ENCODE measurements at places on chromosomes 13 and 19. TPM values are rescaled to one million over a fixed set of nuclear protein-coding genes. Genes with fewer than 3 reads are reported as not detected.

Gene IGFL2
- total RNA-seq = not detected

- no peaks in the 10 kb centered on the region for H3K4me1 ChIP-seq
- H3K36me3 ChIP-seq = no peaks in the 10 kb centered on the region
- DNase-seq = no peak
- H3K4me3 ChIP-seq = no peak overlapping the region
- H3K27ac ChIP-seq = no peak overlapping the region
- no peaks in the 10 kb centered on the region for H3K27me3 ChIP-seq
Observed at GRCh38 chr13:64697226-64697625, 2532.9 kb downstream of the PCDH9 start.

- no peak for DNase-seq
- no peaks in the 10 kb centered on the region for H3K27me3 ChIP-seq
- H3K4me3 ChIP-seq = no peak overlapping the region
Observed at GRCh38 chr13:84479656-84480055, 597.4 kb upstream of the SLITRK1 start.

GRCh38 chr19:7706955-7707456 lies 5.1 kb upstream of the FCER2 start:
- H3K4me1 ChIP-seq = peaks cover 30% of the 10 kb centered on the region
- DNase-seq = no peak
- H3K4me3 ChIP-seq = peak overlapping the region; percentile 86

DNA sequence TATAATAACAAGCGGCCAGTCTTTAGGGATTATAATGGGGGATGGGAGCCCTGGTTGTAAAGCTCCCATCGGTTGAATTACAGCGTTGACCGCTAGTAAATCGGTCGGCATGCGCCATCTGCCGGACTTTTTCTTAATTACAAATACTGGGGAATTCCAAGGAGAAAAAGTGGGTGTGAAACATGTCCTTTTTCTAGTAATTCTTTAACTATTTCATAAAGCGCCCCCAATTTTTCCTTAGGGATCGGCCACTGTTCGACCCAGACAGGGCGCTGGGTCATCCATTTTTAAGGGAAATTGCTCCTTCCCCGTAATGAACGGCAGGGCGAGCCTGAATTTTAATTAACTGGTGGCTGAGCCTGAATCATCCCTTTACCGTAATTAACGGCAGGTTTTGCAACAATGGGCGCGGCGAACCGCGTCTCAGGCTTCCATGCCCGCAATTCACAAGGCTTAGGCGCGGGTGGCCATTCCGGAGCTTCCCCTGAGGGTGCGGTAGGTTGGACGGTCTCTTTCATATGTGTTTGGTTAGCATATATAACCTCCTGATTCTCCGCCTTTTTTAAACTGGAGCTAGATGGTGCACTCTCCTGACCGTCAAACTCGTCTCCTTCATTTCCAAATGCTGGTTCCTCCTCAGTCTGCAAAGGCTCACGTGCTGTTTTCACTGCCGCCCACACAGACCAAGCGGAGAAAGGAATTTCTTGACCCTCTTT lies 30.2 kb upstream of the EVI5L start:
- H3K4me1 ChIP-seq = no peaks in the 10 kb centered on the region
- H3K27ac ChIP-seq = no peak overlapping the region
- H3K36me3 ChIP-seq = no peaks in the 10 kb centered on the region
- peaks cover 12% of the 10 kb centered on the region for H3K27me3 ChIP-seq
- H3K4me3 ChIP-seq = no peak overlapping the region

Gene CLDND2
- 1.7 TPM for total RNA-seq

Gene SMIM44
- total RNA-seq = not detected

- H3K27ac ChIP-seq = no peak overlapping the region
- H3K4me1 ChIP-seq = no peaks in the 10 kb centered on the region
- no peak overlapping the region for H3K4me3 ChIP-seq
- H3K27me3 ChIP-seq = no peaks in the 10 kb centered on the region
- H3K36me3 ChIP-seq = no peaks in the 10 kb centered on the region
Observed at GRCh38 chr13:23671377-23671776, 101.2 kb downstream of the TNFRSF19 start.
